ENCODE measurements at places on chromosomes 2 and 18.

DNA sequence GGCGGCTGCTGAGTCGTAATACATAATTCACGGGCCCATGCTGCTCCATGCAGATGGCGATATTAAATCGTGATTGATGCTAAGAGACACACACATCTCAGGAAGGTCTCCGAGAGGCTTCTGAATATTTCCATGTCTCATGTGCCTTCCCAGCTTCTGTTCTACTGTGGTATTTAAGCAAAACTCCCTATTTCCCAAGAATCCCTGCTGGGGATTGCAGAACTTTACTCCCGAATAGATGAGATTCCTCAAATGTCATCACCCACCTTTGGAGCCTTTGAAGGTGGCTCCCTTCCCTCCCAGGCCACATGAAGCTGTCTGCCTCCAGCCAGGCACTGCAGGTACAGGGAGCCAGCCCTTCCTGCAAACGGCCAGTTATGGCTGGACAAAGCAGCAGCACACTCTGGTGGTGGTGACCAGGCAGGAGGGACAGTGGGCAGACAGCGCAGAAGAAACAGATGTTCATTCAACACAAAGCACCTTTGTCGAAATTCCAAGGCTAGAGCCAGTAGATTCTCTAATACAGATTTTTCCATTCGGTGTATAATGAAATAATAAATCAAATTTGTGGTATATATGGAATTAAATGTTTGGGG lies 14.1 kb downstream of the NRP2 start:
- DNase-seq = no peak

GRCh38 chr18:40079786-40080185 lies 1875.2 kb upstream of the PIK3C3 start:
- no peak for DNase-seq

DNA sequence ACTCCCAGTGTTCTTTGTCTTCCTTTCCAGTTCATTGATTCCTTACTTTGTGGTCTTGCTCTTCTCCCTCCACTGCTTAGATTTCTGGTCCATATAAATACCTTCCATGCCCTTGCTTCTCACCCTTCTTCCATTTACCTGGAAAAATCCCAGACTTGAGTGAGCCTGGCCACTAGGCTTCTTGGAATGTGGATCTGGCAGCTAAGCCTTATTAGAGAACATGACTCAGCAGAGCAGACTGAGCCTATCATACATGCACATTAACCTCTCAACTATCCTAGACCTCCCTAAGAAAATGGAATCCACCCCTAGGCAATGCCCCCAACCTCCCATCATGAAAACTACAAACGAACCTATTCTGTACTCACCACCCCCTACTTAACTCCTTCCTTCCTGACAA lies 127.7 kb downstream of the RHBDD1 start:
- DNase-seq = no peak

- no peak for DNase-seq
These were observed 113.3 kb downstream of the KIAA1328 start for GRCh38 chr18:36942264-36942663.

DNA sequence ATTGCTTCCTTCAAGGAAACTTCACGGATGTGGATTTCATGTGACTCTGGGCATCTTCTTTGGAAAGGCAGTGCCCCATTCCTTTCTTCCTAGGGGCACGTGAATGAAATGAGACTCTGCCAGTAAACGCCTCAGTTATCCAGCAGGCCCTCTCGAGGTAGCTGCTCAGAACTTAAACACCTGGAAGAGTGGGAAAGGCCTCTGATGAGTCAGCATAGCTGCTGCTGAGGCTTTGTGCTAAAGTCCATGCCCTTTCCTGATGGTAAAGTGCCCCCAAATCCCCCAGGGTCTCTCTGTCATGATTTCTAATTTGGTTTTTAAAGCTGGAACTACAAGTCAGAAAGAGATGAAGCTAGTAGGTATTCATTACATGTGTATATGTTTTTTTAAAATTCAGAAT lies 3.8 kb downstream of the SLC1A4 start:
- DNase-seq = no peak

DNA sequence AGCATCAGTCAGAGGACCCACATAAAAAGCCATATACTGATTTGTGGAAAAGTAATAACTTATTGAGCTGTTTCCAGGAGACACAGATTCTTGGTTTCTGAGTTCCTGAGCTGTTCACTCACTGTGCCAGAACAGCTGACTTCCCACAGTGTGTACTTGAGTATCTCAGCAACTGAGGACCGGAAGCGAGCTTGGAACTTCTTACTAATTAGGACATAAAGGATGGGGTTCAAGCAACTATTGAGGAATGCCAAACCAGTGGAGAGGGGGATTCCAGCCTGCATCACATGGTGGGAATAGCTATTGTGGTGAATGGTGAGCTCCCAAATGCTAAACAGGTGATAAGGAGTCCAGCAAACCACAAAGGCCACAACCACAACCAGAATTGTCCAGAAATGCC lies 16.4 kb downstream of the EEF1B2 start:
- no peak for DNase-seq

- DNase-seq = no peak
These were observed 16.3 kb downstream of the ANKRD44 start for GRCh38 chr2:197294260-197294659.

- no peak for DNase-seq
These were observed 431.1 kb upstream of the CDH19 start for GRCh38 chr18:67035026-67035425.

DNA sequence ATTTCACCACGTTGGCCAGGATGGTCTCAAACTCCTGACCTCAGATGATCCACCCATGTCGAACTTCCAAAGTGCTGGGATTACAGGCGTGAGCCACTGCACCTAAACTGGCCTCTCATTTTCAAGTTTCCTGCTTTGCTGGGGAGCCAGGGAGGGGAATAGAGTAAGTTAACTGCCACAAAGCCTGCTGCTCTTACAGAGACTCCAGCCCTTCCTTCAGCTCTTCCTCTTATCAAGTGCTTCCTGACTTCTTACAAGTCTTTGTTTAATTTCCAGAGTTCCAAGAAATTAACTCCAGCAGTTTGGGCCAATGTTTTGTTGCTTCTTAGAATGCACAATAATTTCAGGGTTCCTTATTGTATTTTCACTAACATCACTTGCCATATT lies 24.3 kb upstream of the UBE2F start:
- DNase-seq = no peak

DNA sequence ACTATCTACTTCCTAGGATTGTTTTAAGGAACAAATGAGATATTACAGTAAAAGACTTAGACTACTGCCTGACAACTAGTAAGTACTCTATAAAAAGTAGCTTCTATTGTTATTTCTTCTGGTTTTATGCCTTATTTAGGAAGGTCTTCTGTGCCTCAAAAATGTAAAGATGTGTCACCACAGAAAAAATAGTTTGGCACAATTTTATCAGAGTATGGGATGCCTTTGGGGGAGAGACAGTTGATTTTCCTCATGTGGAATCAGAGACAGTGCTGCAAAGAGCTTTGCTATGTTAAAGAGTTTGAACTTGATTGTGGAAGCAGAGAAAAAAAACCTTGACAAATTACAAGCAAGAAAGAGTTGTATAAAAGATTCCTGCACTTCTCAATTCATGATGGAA lies 98.4 kb downstream of the EHBP1 start:
- DNase-seq = no peak

DNA sequence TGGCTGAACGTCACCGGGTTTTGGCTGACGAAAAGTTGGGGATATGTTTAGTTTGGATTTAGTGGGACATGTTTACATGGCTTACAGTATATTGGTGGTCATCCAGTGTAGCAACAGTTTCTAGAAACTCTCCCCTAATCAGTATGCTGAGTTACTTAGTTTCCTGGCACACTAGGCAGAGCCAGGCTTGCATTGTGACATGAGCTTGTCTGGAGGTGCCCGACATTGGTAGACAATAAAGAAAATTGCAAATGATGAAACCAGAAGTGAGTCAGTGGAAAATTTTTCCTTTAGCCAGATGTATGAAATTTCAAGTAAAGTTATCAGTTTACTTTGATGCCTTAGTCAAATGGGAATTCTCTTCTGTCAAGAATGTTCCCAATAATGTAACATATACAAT lies 276.1 kb downstream of the RDH14 start:
- DNase-seq = no peak

DNA sequence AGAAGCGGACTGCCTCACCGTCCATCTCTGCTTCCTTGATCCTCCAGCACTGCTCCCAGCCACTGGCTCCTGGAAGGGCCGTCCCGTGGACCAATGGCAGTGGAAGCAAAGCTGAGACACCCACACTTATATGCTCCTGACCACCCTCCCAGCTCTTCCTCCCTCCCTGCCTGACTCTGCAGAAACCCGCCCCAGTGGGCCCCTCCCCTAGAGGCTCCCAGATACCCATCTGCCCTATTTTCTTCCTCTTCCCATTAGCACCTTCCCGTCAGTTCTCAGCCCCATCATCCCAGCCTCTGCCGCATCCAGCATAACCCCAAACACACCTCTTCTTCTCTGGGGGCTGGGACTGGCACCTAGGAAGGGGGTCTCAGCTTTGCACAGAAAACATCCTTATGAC lies at the start of gene CLEC4F:
TSS of gene CLEC4F (minus strand) at position 101 of the 400 bp plus-strand sequence. CDS start at position 25, 76 bp downstream.
- no peak for DNase-seq

DNA sequence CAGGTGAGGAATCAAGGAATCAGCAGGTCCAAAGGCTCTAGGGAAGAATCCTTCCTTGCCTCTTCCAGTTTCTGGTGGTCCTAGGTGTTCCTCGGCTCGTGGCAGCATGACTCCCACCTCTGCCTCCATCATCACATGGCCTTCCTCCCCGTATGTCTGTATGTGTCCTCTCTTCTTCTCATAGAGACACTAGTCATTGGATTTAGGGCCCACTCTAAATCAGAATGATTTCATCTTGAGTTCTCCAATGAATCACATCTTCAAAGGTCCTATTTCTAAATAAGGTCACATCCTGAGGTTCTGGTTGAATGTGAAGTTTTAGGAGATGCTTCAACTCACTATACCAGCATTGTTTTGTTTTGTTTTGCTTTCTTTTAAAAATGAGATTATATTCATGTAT lies 11.1 kb upstream of the AGFG1 start:
- no peak for DNase-seq

DNA sequence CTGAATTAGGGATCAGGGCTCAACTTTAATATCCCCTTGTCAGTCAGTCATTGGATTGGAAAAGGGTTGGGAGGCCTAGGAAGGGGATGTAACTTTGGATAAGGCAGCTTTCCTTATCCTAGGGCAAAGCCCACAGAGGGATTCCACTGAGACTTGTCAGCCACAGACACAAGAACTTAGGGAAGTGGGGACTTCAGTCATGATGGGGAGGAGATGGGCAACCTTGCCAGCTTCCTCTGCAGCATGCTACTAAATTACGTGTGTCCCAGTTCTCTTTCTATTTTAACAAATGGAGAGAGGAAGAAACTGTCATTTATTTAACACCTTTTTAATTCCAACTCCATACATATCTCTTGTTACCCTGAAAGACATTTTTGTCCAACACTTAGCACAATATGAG lies 237.8 kb downstream of the WDR7 start:
- DNase-seq = no peak

DNA sequence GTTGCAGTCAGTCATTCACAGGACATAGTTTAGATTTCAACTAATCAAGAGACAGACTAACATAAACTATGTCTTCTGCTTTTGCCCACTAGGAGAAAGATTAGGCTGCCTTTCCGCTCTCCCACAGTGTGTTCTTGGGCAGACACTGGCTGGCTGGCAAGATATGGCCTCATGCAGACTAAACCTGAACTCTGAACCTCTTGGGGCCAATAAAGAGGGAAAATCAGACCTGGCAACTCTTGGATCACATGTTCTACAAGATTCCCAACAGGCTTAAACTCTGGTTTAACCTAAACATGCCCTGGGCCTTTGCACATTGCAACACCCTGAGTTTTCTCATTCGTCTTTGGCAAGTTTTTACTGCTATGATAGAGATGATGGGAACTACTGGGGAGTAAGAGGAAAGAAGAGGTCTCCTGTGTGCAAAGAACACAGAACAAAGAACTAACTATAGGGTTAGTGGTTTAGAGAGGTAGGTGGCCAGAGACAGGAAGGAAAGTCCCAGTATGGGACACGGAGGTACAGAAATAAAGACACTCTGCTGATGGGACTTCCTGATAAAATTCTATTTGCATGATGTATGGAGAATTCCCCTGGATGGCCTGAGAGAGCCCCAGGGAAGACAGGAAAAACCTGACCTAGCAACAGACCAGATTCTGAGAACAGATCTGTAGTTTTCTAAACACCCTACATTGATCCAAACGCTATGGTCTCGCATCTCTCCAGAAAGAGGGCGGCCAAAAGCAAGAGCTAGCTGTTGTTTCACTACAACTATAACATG lies 2.0 kb upstream of the ATRAID start:
- no peak for DNase-seq

DNA sequence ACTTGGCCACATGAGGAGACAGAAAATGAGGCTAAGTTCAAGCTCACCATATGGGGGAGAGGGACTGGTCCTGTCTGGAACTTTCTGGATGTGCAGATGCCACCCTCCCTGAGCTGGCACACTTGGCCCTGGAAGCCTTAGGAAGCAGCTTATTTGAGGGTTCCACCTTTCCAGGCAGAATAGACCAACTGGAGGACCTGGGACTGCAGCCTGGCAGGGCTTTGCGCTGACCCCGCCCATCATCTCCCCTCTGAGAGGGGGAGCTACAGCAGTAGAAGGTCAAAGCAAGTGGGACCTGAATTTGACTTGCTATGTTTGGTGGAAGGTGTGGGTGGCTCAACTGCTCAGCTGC lies 39.5 kb downstream of the TMEM17 start:
- no peak for DNase-seq

- DNase-seq = no peak
These were observed 966.3 kb upstream of the POU3F3 start for GRCh38 chr2:103887625-103888024.

DNA sequence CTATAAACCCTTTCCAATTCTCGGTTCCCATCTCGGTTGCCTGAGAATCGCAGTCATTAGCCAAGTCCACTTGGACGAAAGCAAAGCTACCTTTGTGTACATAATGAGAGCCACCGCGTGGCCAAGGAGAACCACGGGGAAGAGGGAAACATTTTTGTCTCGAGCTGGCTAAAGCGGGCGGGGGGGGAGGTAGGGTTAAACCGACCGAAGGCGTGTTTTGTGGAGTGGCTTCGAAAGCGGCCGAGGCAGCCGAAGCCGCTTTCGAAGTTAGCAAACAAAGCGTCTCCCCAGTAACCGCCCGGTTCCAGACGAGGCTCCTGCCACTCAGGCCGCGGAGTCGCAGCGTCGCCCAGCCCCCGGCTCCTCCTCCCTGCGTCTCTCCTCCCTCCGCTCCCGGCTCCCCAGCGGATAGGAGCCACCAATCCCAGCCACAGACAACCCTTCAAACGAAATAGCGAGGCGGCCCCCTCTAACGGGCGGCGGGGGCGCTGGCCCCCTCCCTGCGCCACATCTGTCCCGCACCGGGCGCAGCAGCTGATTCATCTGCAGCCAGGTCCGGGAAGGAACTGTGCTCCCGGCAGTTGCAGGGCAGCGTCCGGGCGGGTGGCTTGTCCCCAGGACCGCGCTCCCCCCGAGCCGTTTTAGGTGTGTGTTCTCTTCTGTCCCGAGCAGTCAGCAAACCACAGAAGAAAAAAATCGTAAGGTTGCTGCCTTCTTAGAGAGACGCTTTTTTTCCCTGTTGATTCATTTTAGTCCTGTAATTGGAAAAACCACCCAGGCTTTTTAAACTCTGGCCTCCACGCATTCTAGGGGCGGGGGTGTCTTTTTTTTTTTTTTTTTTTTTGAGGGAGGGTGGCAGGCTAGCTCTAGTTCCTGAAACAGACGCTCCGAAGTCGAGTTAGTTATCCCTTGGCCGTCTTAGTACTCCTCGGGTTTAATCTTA lies 1.8 kb upstream of the TGIF1 start:
- peak; percentile 46 for DNase-seq

- no peak for DNase-seq
These were observed 124.9 kb downstream of the DAW1 start for GRCh38 chr2:227996366-227996765.

GRCh38 chr2:60442608-60443007 lies 110.8 kb downstream of the BCL11A start:
- no peak for DNase-seq

- peak; percentile 90 for DNase-seq
These were observed 27.0 kb downstream of the DNMT3A start for GRCh38 chr2:25314514-25315315.
